ENCODE measurements at places on chromosomes 1 and 21. TPM values are rescaled to one million over a fixed set of nuclear protein-coding genes. Genes with fewer than 3 reads are reported as not detected.

Gene CRNN
- not detected for total RNA-seq

Gene OR10Z1
- total RNA-seq: not detected

Gene TRIM45
- 0.75 TPM for total RNA-seq

Gene UBE2U
- total RNA-seq: not detected

Gene CDC7
- 39.5 TPM for total RNA-seq

Gene ZNF695
- total RNA-seq: 0.82 TPM

Gene ADORA3
- total RNA-seq: not detected

Gene NGF
- total RNA-seq: not detected

GRCh38 chr1:52238887-52239707, 97.2 kb downstream of the ZFYVE9 start:
- H3K4me3 ChIP-seq: no peak overlapping the region
- H3K27ac ChIP-seq: no peak overlapping the region
- DNase-seq: no peak
- H3K4me1 ChIP-seq: peaks cover 2% of the 10 kb centered on the region
- H3K36me3 ChIP-seq: no peaks in the 10 kb centered on the region
- H3K27me3 ChIP-seq: no peaks in the 10 kb centered on the region

GRCh38 chr1:59432531-59433439, 135.9 kb downstream of the FGGY start:
- no peak for DNase-seq
- no peak overlapping the region for H3K27ac ChIP-seq

DNA sequence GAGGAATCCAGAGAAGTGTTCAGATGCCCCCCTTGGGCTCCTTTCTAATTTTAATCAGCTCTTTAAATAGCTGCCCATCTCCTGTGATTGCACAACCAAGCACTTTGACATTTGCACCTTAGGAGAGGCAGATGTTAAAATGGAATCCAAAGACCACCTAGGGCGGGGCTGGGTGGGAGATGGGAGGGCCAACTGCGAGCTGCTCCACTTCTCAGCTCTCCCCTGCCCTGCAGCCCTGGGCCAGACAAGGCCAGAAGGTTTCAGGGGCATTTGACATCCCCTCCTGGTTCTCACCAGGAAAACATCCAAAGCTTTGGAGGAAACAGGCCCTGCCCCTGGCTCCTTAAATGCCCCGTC, 106.9 kb downstream of the DHRS3 start:
- peak overlapping the region; percentile 96 for H3K27ac ChIP-seq
- no peak for DNase-seq
- peaks cover 28% of the 10 kb centered on the region for H3K4me1 ChIP-seq
- H3K4me3 ChIP-seq: peak overlapping the region; percentile 72
- peaks cover 21% of the 10 kb centered on the region for H3K36me3 ChIP-seq

- no peak for DNase-seq
- H3K36me3 ChIP-seq: peaks cover 12% of the 10 kb centered on the region
- H3K27me3 ChIP-seq: no peaks in the 10 kb centered on the region
- H3K4me1 ChIP-seq: peaks cover 23% of the 10 kb centered on the region
Observed at GRCh38 chr1:100299521-100300222, 33.7 kb downstream of the RTCA start.

- DNase-seq: no peak
- no peaks in the 10 kb centered on the region for H3K4me1 ChIP-seq
- H3K27ac ChIP-seq: no peak overlapping the region
- H3K4me3 ChIP-seq: no peak overlapping the region
- H3K36me3 ChIP-seq: no peaks in the 10 kb centered on the region
- no peaks in the 10 kb centered on the region for H3K27me3 ChIP-seq
Observed at GRCh38 chr1:79662596-79662995, 656.1 kb upstream of the ADGRL4 start.

- H3K4me3 ChIP-seq: no peak overlapping the region
- H3K27ac ChIP-seq: no peak overlapping the region
- no peaks in the 10 kb centered on the region for H3K27me3 ChIP-seq
- H3K36me3 ChIP-seq: peaks cover 6% of the 10 kb centered on the region
- DNase-seq: no peak
- peaks cover 3% of the 10 kb centered on the region for H3K4me1 ChIP-seq
Observed at GRCh38 chr1:89896105-89896942, 75.5 kb downstream of the LRRC8D start.

DNA sequence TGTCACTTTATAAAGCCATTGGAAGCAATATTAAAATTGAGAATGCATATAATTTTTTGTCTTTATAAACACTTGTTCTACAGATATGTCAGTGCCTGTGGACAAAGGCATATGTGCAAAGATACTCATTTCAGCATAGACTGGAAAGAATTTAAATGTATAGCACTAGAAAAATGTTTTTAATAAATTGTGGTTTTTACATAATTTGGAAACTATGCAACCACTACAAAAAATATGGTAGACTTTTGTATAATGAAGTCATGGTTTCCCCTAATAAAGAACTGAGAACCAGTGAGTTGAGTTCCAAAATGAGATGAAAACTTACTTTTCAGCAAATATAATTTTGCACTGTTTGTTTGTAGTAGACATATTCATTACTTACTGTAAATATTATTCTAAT, 48.5 kb downstream of the BRINP3 start:
- no peaks in the 10 kb centered on the region for H3K36me3 ChIP-seq
- H3K4me3 ChIP-seq: no peak overlapping the region
- no peak overlapping the region for H3K27ac ChIP-seq
- DNase-seq: no peak

GRCh38 chr1:41619511-41620364, 135.3 kb upstream of the EDN2 start:
- H3K27me3 ChIP-seq: no peaks in the 10 kb centered on the region
- no peak for DNase-seq
- no peaks in the 10 kb centered on the region for H3K36me3 ChIP-seq
- no peak overlapping the region for H3K27ac ChIP-seq
- peaks cover 35% of the 10 kb centered on the region for H3K4me1 ChIP-seq

DNA sequence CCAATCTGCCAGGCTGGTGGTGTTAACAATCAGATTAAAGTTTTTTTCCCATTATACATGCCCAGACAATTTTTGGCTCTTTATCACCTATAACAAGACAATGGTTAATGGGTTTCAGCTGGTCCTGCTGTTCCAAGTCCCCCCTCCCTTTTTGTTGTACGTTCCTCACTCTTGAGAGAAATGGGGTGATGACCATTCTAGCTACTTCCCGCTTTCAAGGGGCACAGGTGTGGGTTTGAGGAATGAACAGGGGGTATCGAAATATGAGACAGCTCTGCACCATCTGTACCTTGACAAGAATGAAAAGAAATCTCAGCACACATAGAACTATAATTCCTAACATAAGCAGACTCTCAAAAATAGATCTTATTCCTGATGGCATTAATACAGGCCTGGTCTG, 326.8 kb downstream of the PTPRU start:
- no peaks in the 10 kb centered on the region for H3K4me1 ChIP-seq
- DNase-seq: no peak
- no peaks in the 10 kb centered on the region for H3K36me3 ChIP-seq
- H3K4me3 ChIP-seq: no peak overlapping the region

- no peaks in the 10 kb centered on the region for H3K4me1 ChIP-seq
- H3K27me3 ChIP-seq: peaks cover 9% of the 10 kb centered on the region
- DNase-seq: no peak
- H3K36me3 ChIP-seq: no peaks in the 10 kb centered on the region
Observed at GRCh38 chr1:240100371-240100934, 8.8 kb downstream of the FMN2 start.

GRCh38 chr1:145889722-145890121, 4.1 kb upstream of the ANKRD35 start:
- H3K27ac ChIP-seq: no peak overlapping the region
- H3K4me3 ChIP-seq: no peak overlapping the region
- no peaks in the 10 kb centered on the region for H3K36me3 ChIP-seq

DNA sequence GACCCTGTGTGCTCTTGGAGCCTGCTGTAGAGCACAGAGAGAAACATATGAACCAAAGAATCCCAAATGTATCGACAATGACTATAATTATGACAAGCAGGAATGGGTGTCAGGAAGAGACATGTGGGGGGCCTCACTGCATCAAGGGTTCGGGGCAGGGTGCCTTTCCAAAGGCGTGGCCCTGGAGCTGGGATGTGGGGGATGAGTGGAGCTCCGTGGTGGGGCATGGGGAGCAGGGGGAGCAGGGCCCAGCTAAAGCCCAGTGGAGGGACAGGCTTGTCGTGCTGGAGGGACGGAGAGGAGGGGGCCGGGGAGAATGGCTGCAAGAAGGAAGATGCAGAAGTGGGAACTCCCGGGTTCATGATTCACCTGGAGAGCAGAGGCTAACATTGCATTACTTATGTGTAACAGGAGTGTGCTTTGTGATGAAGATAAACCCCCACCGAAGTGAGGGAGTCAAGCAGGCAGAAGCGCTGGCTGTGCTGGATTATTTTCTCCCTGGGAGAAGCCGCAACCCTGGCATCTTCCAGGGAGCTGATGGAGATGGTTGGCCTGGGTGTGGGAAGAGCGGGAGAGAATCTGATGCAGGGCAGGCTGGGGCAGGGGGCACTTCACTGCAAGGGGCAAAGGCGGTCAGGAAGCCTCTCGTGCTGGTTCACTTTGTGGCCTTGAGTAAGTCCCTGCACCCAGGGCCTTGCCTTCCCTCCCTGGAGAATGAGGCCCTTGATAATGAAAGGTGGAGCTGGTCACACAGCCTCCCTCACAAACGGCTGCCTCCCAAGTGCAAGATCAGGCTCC, 124.6 kb upstream of the RUNX3 start:
- no peak overlapping the region for H3K4me3 ChIP-seq
- no peaks in the 10 kb centered on the region for H3K4me1 ChIP-seq
- no peaks in the 10 kb centered on the region for H3K36me3 ChIP-seq
- DNase-seq: no peak
- peaks cover 58% of the 10 kb centered on the region for H3K27me3 ChIP-seq

DNA sequence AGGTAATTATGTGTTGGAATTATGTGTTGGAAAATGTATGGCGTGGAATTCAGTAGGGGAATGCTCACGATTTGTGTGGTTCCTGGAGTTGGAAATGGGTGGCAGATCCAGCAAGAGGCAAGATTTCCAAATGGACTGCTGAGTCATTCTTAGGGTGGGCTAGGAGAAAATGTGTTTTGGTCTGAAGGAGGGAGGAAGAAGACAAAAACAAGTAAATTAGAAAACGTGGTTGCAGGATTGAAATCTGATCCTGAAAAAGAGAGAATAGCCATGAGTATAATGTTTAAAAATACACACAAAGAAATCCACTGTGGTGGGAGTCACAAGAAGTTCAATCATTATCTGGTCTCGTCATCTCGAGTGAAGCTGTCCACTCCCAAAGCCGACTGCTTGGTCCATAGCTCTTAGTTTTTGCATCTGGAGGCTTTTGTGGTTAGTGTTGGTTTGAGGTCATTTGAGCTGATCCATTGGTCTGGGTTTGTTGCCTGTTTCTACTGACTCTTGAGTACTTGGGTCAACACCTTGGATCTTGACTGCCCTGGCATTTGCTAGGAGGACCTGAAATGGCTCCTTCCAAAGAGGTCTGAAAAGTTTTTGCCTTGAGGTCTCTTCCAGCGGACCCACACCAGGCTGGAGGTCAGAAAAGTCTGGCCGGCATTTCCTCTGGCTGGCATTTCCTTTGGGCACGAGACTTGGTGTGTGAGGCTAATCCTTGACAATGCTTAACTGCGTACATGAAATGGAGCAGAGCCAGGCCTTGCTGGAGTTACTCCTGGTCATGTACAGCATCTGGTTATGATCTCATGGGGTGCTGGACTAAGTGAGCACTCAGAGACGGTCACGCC, 9.2 kb downstream of the MX2 start:
- H3K36me3 ChIP-seq: peaks cover 44% of the 10 kb centered on the region
- no peak for DNase-seq
- H3K4me1 ChIP-seq: peaks cover 73% of the 10 kb centered on the region
- peak overlapping the region; percentile 71 for H3K4me3 ChIP-seq
- H3K27ac ChIP-seq: peak overlapping the region; percentile 89

DNA sequence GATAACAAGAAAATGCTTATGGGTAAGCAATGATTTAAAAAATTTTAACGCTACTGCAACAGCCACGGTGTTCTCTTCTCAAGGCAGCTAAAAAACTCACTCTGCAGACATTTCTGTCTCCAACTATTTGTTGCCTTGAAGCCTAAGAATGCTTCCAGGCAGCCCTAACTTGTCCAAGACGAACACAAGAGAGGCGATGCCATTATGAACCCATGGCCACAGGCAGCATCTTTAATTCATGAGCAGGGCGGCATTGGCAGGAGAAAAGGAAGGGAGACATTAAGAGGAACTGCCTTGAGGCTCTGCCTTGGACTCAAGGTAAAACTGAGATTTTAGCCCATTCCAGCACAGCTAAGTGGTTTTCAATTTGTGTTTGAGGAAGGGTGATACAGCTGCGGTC, 67.5 kb downstream of the KCND3 start:
- H3K27me3 ChIP-seq: peaks cover 28% of the 10 kb centered on the region
- no peak for DNase-seq
- no peak overlapping the region for H3K4me3 ChIP-seq

DNA sequence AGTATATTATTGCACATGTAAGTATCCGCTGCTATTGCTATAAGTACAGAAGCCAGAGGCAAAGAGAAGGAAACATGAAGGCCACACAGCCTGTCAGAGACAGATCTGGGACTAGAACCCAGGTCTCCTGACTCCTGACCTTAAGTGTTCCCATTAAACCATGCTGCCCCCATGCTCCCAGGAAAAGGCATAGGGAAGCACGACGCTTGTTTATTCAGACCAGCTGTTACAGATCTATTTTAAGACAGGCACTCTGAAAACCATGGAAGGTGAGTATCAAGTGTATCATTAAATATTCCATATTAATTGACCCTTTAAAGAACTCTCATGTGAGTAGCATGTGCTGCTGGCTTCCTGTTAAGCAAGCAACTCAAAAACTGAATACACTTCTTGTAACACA, 11.4 kb downstream of the VAV3 start:
- no peaks in the 10 kb centered on the region for H3K27me3 ChIP-seq
- peaks cover 19% of the 10 kb centered on the region for H3K4me1 ChIP-seq
- no peaks in the 10 kb centered on the region for H3K36me3 ChIP-seq

DNA sequence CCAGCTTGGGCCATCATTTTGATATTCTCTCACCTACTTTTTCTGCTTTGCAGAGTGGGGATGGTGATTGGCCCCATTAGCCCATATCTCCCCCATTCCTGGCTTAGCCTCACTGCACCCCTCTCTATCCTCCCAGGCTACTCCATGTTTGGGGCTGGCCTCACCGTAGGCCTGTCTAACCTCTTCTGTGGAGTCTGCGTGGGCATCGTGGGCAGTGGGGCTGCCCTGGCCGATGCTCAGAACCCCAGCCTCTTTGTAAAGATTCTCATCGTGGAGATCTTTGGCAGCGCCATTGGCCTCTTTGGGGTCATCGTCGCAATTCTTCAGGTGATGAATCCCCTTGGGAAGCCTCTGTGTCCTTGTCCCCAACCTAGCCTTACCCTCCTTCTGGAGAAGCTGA, 2.1 kb upstream of the B4GALT2 start:
- H3K36me3 ChIP-seq: peaks cover 24% of the 10 kb centered on the region
- H3K4me3 ChIP-seq: peak overlapping the region; percentile 83
- no peaks in the 10 kb centered on the region for H3K27me3 ChIP-seq
- no peak overlapping the region for H3K27ac ChIP-seq
- no peak for DNase-seq

Measured in activated CD8-positive, alpha-beta memory T cell treated with anti-CD3 and anti-CD28 coated beads, Interleukin-2, amount 10 ng/mL, durations not matched to agents 7 days and 5 days (primary cell).